ENCODE measurements at places on chromosomes 16 and 17.

GRCh38 chr16:57536306-57537193 lies at the start of gene CCDC102A:
Gene CCDC102A, minus strand, starts transcription at chr16:57536571. Its CDS starts 7,394 bp downstream, at chr16:57529177.
- no peak for DNase-seq

DNA sequence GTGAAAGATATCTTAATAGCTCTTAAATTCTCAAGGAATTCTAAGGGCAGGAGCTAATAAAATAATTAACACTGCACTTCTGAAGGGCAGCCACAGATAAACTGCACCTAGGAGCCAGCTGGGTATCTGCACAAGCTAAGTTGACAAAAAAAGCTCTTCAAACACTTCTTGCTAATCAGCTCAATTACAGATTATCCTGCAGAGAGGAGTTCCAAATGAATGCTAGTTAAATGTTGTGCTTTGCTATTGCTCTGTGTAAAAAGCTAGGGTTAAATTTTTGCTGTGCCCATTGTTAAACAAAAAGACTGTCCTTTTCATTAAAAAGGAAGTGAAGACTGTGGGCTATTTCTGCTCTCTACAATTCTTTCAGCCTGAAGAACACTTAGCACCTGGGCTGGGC lies 158.5 kb upstream of the SHISA6 start:
- no peak for DNase-seq

- no peak for DNase-seq
Measured at GRCh38 chr17:12250973-12251372, 230.3 kb downstream of the MAP2K4 start.

GRCh38 chr16:82523815-82524214 lies 103.0 kb upstream of the CDH13 start:
- DNase-seq: no peak

- no peak for DNase-seq
Measured at GRCh38 chr16:71853413-71853812, 7.6 kb downstream of the ATXN1L start.

DNA sequence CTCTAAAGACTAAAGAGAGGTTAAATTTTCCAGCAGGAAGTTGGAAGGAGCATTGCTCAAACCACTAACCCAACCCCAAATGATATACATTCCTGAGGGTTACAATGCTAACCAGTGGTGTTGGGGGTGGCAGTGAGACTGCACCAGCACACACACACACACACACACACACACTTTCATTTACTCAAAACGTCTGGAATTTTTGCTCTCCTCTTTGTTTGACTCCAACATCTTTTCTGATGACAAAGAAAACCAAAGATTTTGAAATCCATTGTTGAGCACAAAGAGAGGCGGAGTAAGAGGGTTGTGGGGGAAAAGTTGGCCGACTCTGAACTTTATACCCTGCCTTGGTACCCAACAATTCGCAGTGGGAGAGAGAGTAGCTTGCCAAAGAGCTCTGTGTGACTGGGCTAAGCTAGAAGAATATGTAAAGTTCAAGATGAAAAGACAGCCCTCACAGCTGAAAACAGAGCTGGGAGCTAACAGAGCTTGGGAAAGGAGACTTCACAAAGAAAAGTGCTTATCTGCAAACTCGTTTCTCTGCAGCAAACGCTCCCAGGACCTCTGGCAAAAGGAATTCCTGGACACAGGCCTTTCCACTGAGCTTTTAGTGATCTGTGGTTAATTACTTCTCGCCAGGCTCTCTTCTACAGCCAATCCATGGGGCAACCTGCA lies 426.0 kb upstream of the CDH11 start:
- no peak for DNase-seq

GRCh38 chr16:5851393-5851982 lies 753.9 kb upstream of the EEF2KMT start:
- DNase-seq: no peak
